Fibroblast of lung (primary cell): ENCODE measurements at places on chromosomes 5 and 9. TPM values are rescaled to one million over a fixed set of nuclear protein-coding genes. Genes with fewer than 3 reads are reported as not detected.

The PCDHB10 gene
- total RNA-seq: 0.77 and 2.0 TPM in 2 replicates

The DNAJC18 gene
- 12.6 and 13.6 TPM in 2 replicates for total RNA-seq

The LHX2 gene
- total RNA-seq: not detected in 2 replicates

The IFT74 gene
- total RNA-seq: 14.6 and 18.0 TPM in 2 replicates

The PPP1R26 gene
- 8.7 and 8.9 TPM in 2 replicates for total RNA-seq

The NUP214 gene
- total RNA-seq: 8.7 and 12.2 TPM in 2 replicates

The BTNL8 gene
- total RNA-seq: not detected in 2 replicates

The C9 gene
- total RNA-seq: under 0.01 and 0.33 TPM in 2 replicates

The KCNIP1 gene
- total RNA-seq: not detected in 2 replicates

The FOXD4L3 gene
- under 0.01 TPM in 1 of 2 replicates, not detected in the other for total RNA-seq

The DEPDC1B gene
- total RNA-seq: 2.1 and 2.5 TPM in 2 replicates

The TMEM232 gene
- 5.6 and 7.4 TPM in 2 replicates for total RNA-seq

The DOCK8 gene
- total RNA-seq: under 0.01 TPM in 2 replicates

The SLC6A7 gene
- not detected in 2 replicates for total RNA-seq

The CSF1R gene
- total RNA-seq: not detected in 2 replicates

The LVRN gene
- 0.17 and 0.26 TPM in 2 replicates for total RNA-seq

The HTR1A gene
- not detected in 2 replicates for total RNA-seq

The CEP120 gene
- 21.6 and 22.3 TPM in 2 replicates for total RNA-seq

The HTR4 gene
- not detected in 2 replicates for total RNA-seq

The VCAN gene
- total RNA-seq: 190 and 227 TPM in 2 replicates

The OLFM1 gene
- 2.0 and 2.3 TPM in 2 replicates for total RNA-seq

The CPLANE1 gene
- total RNA-seq: 17.7 and 20.0 TPM in 2 replicates

The GNA14 gene
- 0.26 and 0.50 TPM in 2 replicates for total RNA-seq

The HSD17B4 gene
- total RNA-seq: 201 and 340 TPM in 2 replicates

The TMEFF1 gene
- 1.8 and 2.5 TPM in 2 replicates for total RNA-seq

The SPINK14 gene
- not detected in 2 replicates for total RNA-seq

The MYMK gene
- total RNA-seq: not detected in 2 replicates

The MARVELD2 gene
- 1.3 and 2.5 TPM in 2 replicates for total RNA-seq

The LOX gene
- total RNA-seq: 33.4 and 81.9 TPM in 2 replicates

The IFNA16 gene
- not detected in 2 replicates for total RNA-seq

The PCDHGC4 gene
- 1.5 and 3.0 TPM in 2 replicates for total RNA-seq

The INSL6 gene
- not detected in 2 replicates for total RNA-seq

The KLF4 gene
- total RNA-seq: 22.9 and 32.7 TPM in 2 replicates

The FSTL4 gene
- total RNA-seq: 0.33 TPM in 1 of 2 replicates, not detected in the other

The PALM2AKAP2 gene
- total RNA-seq: 6.9 and 9.9 TPM in 2 replicates

The C9orf43 gene
- total RNA-seq: 0.50 and 0.51 TPM in 2 replicates

The TLX3 gene
- total RNA-seq: not detected in 2 replicates

The MSX2 gene
- 1.0 and 1.3 TPM in 2 replicates for total RNA-seq

The PKN3 gene
- total RNA-seq: 1.3 and 1.7 TPM in 2 replicates
